Myocyte (in vitro differentiated cells): ENCODE measurements at places on chromosomes 5 and 9.

- DNase-seq: no peak
Observed at GRCh38 chr5:148857474-148857873, 31.1 kb downstream of the ADRB2 start.

DNA sequence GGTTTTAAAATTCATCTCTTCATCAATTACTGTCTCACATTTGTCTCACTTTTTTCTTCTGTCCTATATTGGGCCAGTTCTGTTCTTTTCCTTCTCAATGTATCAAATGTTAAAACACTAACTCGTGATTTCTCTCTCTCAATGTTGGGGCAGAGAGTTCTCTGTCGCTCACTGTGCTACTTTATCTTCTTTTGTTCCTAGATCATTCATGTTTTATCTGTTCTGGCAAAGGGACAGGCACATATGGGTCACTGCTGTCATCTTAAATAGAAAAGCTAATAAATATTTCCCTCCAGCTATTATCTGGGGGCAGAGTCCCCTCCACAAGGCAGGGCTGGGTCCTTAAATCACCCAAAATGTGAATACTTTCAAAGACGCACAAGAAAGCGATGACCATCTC lies 214.0 kb downstream of the PTTG1 start:
- DNase-seq: no peak

DNA sequence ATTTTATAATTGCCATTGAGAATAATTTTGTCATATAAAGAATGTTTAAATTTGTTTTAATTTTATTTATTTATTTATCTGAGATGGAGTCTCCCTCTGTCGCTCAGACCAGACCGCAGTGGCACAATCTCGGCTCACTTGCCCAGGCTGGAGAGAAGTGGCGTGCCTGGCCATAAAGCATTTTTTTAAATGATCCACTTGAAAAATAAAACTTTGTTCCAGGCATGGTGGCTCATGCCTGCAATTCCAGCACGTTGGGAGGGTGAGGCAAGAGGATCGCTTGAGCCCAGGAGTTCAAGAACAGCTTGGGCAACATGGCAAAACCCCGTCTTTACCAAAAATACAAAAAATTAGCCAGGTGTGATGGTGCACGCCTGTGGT lies 2.1 kb upstream of the SIT1 start:
- no peak for DNase-seq

DNA sequence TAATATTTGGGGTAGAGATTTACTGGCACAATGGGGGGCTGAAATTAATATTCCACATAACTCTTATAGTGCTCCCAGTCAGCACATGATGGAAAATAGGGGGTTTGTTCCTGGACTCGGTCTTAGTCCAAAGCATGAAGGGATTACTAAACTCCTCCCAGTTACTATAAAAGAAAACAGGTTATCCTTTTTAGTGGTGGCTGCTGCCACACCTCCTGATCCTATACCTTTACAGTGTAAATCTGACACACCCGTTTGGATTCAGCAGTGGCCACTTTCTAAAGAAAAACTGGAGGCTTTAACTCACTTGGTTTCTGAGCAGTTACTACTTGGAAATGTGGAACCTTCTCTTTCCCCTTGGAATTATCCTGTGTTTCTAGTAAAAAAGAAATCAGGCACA lies 572.9 kb upstream of the PTGER4 start:
- no peak for DNase-seq

GRCh38 chr5:126810596-126811380 lies 33.9 kb downstream of the LMNB1 start:
- DNase-seq: no peak

DNA sequence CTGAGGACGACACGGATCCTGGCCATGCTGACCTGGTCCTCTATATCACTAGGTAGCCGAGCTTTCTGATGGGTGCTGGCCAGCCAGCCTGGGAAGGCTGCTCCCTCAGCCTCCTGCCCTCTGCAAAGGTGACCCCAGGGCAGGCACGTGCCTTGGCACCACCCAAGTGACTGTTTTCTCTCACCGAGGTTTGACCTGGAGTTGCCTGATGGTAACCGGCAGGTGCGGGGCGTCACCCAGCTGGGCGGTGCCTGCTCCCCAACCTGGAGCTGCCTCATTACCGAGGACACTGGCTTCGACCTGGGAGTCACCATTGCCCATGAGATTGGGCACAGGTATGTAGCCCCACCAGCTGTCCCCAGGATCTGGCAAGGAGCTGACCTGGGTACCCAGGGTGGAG lies 3.8 kb downstream of the ADAMTS13 start:
- DNase-seq: no peak
